ENCODE measurements at places on chromosomes 5 and 9.

GRCh38 chr9:130382636-130383349 lies 62.0 kb upstream of the ASS1 start:
- DNase-seq: no peak

- DNase-seq: no peak
These were observed 12.6 kb downstream of the CAVIN4 start for GRCh38 chr9:100590481-100590880.

DNA sequence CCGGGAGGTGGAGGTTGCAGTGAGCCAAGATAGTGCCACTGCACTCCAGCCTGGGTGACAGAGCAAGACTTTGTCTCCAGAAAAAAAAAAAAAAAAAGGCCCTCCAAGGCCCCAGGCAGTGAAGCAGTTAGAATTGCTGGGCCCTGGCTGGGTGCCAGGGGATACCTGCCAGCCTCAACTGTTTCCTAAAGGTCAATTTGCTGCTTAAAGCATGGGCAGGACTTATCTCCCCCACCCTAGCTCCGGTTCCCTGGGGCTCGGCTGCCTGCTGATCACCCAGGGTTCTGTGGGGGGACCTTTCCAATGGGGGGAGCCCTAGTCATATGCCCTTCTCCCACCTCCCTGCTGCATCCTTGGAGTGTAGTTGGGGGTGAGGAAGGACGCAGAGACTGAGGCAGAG lies 25.7 kb downstream of the NCS1 start:
- no peak for DNase-seq

DNA sequence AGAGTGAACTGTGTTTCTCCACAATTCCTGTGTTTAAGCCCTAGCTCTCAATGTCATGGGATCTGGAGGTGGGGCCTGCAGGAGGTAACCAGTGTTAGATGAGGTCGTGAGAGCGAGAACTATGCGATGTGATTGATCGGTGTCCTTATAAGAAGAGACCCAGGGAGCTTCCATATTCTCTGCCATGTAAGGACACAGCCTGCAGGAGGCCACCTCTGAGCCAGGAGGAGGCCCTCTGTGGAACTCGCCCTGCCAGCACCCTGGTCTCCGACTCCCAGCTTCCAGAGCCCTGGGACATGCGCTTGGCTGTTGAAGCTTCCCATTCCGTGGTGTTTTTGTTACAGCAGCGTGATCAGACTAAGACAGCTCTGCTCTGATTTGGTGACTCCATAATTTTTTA lies 255.4 kb downstream of the IRX2 start:
- DNase-seq: no peak

DNA sequence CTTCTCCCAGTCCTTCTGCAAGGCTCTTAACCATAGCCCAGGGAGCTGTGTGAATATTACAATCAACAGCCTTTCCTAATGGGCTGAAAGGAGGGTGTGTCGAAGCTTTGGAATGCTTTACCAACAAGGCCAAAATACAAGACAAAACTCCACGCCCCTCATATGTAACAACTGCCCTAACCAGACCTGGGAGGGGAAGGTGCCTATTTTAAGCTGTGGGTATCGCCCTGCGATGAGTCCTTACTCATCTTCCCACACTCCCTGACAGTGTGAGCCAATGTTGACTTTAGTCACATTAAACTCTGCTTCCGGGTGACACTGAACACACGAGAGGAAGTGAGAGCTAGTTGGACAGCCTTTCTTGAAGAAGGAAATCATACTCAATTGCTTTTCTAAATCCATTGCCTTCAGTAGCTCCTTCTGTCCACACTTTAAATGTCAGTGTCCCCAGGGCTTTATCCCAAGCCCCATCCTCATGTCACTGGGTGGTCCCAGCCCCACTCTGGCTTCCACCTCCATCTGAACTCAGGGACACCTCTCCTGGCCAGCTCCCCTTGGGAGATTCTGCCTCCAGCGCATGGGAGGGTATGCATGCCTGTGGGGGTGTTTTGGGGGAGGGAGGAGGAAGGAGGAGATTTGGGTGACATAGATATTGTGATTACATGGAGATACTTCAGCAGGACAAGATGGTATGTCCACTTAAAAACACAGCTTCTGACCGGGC lies 6.5 kb upstream of the TBC1D9B start:
- DNase-seq: no peak

GRCh38 chr9:69249337-69249736 lies 75.3 kb downstream of the TJP2 start:
- DNase-seq: no peak

GRCh38 chr9:130854092-130854491 lies 19.0 kb downstream of the ABL1 start:
- DNase-seq: no peak

DNA sequence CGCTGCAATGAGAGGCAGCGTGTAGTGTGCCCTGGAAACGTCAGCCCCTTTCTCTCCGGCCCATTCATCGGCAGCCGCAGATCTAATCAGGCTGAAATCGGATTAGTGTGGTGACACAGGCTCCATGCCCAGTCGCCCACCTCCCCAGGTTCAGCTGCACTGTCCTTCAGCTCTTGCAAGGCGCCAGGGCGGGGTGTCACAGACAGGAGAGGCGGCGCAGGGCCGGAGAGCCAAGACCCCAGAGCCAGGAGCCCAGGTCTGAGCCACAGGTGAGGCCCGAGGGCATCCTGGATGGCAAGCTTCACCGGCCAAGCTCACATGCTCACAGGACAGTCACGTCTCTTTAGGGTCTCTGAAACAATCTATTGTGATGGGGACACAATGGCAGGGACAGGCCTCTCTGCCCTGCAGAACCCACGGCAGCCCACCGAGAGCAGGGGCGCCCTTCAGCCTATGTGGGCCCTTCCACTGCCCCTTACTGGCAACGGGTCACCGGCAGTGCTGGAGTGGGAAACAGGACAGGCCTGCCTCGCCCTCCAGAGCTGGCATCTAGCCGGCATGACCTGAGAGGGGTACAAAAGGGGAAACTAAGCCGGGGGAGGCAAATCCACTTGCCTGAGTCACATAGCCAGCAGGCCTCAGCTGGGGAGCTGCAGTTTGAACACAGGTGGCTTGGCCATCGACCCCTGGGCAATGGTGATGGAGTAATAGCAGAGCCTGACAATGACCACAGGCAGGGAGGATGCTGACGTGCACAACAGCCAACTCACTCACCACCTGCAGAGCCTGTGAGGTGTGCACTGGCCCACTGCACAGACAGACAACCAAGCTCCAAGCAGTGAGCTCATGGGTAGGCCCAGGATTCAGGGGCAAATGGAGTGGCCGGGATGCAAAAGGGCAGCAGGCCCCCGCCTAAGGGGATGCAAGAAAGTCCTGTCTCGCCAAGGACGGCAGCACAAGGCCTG lies 48.1 kb downstream of the VAV2 start:
- no peak for DNase-seq

- DNase-seq: no peak
These were observed 1.6 kb upstream of the SMIM15 start for GRCh38 chr5:61163905-61164304.

GRCh38 chr5:171984748-171985419 lies 21.6 kb downstream of the FBXW11 start:
- DNase-seq: no peak

- DNase-seq: no peak
These were observed 174.8 kb downstream of the GADD45G start for GRCh38 chr9:89779405-89780203.
